Ureter (tissue), 1 donor: ENCODE measurements at places on chromosomes 5 and 9.

GRCh38 chr5:157492886-157493285 lies 32.9 kb downstream of the NIPAL4 start:
- DNase-seq = no peak

- DNase-seq = no peak
Observed at GRCh38 chr5:156534906-156535485, 208.0 kb downstream of the SGCD start.

DNA sequence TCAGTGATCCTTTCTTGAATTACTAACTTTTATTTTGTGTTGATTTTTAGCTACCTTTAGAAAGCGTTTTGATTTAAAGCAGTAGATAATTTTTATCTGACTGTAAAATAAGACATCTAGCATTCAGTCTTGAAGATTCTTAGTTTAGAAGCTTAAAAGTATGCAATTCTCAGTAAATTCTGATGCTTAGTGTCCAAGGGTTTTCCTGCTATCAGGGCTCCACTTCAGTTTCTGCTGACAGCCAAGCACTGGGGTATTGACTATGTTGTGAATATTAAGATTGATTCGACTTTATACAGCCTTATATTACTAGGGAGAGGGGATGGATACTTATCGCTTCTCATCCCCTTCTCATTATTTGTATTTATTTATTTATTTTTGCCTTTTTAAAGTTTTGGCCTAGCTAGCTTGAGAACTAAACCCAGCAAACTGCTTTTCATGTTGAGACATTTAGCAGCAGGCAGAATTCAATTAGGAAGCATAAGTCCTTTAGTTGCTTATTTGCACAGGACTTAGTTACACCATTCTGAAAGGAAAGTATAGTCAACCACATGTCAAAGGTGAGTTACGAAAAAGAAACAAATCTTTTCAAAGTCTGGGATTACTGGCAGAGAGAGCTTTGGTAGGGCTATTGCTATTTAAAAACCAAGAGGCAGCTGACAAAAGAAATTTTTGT lies 2.9 kb downstream of the PBX3 start:
- DNase-seq = no peak

DNA sequence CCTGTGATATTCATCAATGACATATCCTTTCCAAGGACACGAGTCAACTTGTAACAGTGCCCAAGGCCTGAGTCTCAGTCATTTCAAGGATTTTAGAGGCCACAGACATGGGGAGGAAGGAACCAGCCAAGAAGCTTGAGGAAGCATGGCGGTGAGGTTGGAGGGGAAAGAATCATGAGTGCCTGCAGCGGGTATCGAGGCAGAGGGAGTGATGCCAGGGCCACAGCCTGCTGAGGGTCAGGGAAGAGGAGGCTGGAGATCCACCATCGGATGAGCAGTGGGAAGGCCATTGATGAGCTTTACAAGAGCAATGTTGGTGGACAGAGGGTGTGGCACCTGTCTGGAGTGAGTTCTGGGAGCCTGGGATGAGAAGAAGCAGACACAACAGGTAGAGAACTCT lies 88.5 kb upstream of the IER5L start:
- no peak for DNase-seq

- no peak for DNase-seq
Observed at GRCh38 chr9:131585375-131585774, 40.1 kb downstream of the PRRT1B start.

DNA sequence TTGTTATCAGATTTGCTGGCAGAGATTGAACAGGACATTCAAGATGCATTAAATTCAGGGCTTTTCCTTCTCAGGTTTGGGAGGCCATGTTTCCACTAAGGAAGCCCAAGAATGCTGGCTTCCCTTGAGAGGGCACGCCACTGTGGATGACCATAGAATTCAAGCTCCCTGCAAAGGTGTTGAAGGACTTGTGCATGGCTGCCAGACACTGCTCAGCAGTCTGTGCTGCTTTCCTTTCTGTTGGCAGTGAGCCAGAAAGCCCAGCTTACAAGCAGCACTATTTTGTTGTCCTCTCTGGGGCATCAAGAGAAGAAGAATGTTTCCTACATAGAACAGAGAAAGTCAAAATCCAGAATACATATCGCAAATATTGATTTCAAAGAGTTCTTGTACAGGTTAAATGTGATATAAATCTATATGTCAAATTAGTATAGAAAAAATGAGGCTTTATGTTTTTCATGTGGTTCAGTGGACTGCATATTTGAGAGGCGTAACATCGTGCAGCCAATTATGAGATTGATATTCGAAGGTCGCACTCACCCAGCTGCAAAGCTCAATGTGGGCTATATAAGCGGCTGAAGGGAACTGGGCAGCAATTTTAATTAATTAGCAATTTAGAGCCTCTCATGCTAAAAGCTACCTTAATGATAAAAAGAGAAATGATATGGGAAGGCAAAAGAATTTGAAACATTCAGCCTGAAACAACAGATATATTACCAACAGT lies 103.1 kb upstream of the ISL1 start:
- DNase-seq = no peak

- DNase-seq = no peak
Observed at GRCh38 chr9:135359764-135360163, 119.8 kb upstream of the PPP1R26 start.

- DNase-seq = peak; percentile 58
Observed at GRCh38 chr5:147483961-147484707, 25.7 kb downstream of the DPYSL3 start.

- no peak for DNase-seq
Observed at GRCh38 chr5:142387024-142387682, 62.3 kb upstream of the SPRY4 start.

- DNase-seq = no peak
Observed at GRCh38 chr5:126931963-126932660, 98.2 kb downstream of the MARCHF3 start.

- DNase-seq = no peak
Observed at GRCh38 chr5:83404182-83404716, 67.3 kb upstream of the VCAN start.

DNA sequence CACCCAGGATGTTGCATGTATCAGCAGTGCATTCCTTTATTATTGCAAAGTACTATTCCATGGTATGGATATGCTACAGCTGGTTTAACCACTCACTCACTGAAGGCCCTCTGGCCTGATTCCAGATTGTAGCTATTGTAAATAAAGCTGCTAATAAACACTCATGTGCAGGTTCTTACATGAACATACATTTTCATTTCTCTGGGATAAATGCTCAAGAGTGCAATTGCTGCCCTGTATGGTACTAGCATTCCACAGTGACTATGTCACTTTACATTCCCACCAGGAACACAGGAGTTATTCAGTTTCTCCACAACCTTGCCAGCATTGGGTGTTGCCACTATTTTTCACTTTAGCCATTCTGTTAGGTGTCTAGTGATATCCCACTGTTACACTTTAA lies 267.6 kb downstream of the SPOCK1 start:
- DNase-seq = no peak

DNA sequence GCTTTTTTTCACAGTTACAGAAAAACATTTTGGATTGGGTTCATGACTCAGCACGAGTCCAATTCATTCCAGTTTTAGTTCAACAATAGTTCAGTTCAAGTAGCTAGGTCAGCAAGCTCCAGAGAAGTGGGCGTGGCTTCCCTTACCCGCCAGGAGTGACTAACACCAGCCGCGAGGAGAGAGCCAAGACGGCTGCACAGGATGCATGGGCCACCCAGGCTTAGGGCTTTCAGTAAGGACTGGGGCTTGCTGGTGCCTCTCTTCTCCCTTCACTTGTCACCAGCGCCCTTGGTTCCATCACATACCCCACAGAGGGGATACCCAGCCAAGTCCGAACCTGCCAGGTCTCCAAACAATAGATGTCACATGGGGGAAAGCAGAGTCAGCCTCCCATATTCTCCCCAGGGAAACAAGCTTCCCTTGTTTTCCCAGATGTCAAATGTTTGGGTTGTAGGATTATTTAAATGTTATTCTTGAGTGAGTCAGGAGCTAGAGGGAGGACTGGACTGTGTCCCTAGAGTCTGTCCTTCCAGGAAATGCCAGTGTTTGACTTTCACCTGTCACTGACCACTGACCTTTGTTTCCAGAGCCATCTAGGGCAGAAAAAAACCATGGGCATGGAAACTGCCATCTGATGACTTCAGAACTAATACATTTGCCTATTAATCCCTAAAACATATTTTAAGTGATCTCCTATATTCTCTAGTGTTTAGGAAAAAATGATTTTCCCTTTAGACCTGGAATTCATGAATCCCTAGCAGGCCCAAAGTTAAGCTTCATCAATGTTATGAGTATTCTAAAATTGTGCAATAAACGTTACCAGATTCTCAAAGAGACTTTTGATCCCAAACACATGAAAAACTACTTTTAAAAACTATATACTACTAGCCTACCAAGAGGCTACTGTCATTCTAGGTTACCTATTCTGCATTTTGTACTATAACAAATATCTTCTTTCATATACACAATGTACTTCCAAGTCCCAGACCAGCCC lies 51.9 kb downstream of the NIPAL4 start:
- DNase-seq = peak; percentile 92

DNA sequence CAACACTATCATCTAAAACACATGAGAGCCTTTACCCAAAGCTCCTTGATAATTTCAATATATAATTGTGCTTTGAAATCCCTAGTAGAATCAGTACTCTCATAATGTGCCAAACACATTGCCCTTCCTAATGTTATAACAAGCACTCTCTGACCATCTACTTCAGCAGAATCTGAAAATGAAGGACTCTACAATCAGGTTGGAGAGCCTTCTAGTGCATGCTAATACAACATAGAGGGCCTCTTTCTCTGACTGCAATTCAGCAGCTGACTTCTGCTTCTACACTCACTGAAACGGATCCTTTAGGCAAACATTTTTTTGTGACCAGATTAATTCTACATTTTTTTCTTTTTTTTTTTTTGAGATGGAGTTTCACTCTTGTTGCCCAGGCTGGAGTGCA lies 155.6 kb downstream of the EPB41L4A start:
- DNase-seq = no peak

- no peak for DNase-seq
Observed at GRCh38 chr9:75092766-75093165, 4.5 kb downstream of the OSTF1 start.

GRCh38 chr5:172886476-172886875 lies 52.4 kb downstream of the ERGIC1 start:
- DNase-seq = no peak

DNA sequence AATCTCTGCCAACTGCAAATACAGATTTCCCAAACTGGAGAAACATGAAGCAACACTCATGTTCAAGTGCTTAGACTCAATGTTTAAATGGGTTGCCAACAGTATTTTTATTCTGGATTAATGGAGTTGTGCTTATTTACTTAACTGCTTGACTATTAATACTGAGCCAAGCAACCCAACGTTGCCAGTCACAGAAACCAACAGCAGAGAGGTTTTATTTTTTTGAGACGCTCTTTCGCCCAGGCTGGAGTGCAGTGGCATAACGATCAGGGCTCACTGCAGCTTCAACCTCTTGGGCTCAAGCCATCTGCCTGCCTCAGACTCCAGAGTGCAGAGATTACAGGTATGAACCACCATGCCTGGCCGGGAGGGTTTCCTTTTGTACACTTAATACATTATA lies 8.5 kb upstream of the TMEM268 start:
- DNase-seq = no peak

GRCh38 chr5:39256477-39257235 lies 37.3 kb upstream of the FYB1 start:
- DNase-seq = no peak

DNA sequence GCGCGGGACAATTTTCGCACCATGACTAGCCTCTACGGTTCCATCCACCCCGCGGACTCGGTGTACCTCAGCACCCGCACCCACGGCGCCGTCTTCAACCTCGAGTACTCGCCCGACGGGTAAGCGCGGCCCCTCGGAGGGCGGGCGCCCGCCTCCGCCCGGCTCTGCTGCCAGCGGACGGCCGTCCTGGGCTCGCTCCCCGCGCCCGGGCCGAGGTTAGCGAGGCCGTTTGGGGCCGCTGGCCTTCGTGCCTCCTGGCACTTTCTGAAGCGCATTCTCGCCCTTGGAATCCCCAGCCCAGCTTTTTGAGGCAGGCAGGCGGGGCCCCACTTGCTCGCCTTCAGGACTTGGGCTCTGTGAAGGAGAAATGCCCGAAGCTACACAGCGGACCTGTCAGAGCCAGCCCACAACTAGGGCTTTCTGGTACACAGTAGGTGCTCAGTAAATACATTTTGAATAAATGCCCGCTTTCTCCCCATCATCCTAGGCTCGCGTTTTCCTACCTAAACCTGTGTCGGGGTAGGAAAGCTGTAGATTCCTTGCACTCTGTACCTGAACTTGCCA lies 772 bp downstream of the DCAF10 start:
- DNase-seq = no peak

DNA sequence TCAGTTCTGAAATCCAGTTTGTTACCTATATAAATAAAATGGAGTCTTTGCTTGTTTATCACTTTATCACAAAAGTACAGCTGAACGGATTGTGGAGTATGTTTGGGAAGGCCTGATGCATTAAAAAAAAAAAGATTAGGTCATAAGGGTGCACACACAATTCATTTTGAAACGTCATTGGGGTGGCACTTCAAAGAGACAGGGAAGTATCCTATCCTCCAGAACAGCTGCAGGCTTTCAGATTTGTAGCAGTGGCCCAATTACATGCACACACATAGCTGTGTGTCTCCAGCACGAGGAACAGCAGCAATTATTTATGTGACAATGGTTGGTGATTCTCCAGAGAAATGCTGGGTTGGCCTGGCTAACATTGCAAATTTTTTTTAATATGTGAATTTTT lies 46.8 kb upstream of the FER start:
- DNase-seq = no peak

DNA sequence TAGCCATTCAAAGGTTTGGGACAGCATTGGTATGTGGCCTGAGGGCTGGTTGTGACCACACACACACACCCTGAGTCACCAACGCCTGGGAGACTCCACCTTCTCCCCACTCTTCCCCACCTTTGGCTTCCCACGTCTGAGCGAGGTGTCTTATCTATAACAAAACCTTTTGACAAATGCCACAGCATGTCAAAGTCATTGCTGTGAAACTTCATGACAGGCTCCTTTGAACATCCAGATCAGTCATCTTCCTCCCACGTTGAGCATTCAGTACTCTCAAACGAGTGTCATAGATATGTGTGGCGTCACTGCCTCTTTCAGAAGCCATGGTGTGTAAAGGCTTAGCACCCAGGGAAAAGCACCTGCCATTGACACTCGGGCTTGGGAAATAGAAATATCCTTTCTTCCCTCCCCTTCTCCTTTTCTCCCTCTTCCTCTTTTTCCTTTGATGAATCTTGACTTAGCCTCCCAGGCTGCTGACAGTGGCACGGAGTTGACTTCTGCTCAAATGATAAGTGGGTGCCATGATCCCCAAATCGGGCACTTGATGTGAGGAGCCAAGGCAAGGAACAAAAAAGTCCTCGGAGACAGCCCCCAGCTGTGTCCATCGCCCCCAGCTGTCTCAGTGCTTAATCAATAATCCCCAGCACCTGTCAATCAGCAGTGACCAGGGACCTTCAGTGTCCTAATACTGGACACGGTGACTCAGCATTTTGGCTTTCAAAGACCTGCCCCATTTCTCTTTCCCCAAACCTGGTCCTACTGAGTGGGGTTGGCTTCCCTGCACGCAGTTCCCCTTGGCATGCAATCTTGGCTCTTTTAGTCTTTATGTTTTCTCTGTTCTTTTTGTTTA lies 114.8 kb downstream of the FGF18 start:
- no peak for DNase-seq

- no peak for DNase-seq
Observed at GRCh38 chr9:135884328-135885035, 22.9 kb downstream of the CAMSAP1 start.

- no peak for DNase-seq
Observed at GRCh38 chr5:10902145-10902544, 141.1 kb upstream of the DAP start.
